Left kidney (tissue), 8 donors: ENCODE measurements at places on chromosomes 3 and 15.

- no peak for DNase-seq
Measured at GRCh38 chr3:194884649-194885315, 199.1 kb downstream of the FAM43A start.

DNA sequence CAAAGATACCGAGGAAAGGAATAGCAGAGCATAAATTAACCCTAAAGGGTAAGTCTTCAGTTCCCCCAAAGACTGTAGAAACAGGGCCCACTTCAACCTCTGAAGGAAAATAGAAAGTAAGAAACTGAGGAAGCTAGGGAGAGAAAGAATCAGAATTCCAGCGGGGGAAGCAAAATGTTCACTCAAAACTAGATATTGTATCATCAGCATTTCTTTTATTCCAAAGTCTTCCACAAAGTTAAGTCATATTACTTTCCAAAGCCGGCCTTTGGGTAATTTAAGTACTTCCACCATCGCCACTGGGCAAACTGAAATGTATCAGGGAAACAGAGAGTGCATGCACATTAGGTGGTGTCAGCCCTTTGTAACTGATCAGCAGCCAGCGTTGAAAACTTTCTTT lies 88.3 kb downstream of the RSL24D1 start:
- DNase-seq, result no peak

DNA sequence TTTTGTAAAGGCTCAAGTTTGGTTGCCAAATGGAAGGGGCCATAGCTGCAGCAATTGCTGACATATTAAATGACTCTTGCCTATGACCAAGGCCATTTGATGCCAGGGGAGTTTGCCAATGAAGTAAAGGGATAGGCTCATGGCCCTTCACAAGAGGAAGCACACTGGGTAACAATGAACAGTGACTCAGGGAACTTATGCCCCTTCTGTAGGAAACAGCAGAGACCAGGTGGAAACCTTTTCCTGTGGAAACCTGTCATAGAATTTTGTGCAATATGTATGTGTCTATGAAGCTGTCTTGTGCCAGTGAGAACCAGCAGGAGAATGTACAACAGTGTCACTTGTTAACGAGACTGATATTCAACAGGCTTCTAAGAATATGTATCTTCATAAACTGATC lies 25.4 kb upstream of the AVEN start:
- DNase-seq, result no peak

- DNase-seq, result no peak
Measured at GRCh38 chr15:86044981-86045380, 34.7 kb upstream of the AGBL1 start.

DNA sequence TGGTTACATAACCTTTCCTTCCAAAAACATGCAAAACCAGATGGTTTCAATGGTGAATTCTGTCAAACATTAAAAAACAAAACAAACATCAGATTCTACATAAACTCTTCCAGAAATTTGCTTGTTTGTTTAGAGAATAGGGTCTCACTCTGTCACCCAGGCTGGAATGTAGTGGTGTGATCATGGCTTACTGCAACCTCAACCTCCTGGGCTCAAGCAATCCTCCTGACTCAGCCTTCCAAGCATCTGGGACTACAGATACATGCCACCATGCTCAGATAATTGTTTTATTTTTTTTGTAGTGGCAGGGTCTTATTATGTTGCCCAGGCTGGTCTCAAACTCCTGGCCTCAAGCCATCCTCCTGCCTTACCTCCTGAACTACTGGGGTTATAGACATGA lies 36.1 kb downstream of the FBXL2 start:
- no peak for DNase-seq

DNA sequence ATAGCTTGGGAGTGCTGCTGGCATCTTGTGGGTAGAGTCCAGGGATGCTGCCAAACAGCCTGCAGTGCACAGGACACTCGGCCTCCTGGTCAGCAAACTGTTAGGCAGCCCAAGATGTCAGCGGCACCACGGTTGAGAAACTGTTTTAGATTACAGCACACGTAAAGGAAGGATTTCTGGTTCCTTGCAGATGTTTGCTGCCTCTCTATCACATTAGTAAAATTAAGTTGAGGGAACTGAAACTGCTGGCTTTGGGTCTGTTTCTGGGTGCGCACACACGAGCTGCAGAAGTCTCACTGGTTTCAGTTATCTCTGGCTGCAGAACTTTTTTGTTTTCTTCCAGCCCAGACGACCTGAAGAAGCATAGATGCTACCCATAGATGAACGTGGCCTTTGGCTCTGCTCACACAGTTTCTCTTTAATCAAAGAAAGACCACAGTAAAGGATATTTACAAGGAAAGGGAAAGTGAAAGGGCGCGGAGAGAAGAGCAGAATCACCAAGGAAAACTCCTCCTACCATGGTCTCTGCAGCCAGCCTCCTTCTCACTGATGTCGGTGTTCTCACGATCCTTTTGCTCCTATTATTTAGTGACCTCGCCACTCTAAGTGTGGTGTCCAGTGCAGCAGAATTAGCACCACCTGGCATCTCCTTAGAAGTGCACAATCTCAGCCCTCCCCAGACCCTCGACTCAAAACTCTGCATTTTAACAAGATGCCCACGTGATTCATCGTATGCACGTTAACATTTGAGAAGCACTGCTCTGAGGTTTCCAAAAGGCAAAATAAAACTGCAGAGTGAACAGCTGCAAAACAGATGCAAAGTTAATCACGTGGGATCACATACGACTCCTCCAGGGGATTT lies 50.6 kb upstream of the AKAP13 start:
- DNase-seq, result no peak

DNA sequence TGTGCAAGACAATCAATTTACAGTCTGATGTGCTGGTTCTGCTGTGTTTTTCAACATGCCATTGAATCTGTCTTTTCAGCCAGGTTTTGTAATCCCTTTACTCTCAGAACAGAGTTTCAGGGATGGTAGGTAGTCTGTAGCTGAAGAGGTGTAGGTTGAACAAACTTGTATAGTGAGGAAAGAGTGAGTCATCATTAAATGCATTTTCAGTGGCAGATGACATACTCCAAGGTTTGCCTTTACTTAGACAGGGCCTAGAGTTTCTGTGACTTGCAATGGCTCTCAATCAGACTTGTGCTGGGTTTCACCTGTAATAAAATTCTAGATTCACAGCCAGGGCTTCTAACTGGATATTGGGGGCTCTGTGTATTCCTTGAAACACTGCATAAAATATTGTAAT lies 94.6 kb downstream of the CYP19A1 start:
- DNase-seq, result no peak

DNA sequence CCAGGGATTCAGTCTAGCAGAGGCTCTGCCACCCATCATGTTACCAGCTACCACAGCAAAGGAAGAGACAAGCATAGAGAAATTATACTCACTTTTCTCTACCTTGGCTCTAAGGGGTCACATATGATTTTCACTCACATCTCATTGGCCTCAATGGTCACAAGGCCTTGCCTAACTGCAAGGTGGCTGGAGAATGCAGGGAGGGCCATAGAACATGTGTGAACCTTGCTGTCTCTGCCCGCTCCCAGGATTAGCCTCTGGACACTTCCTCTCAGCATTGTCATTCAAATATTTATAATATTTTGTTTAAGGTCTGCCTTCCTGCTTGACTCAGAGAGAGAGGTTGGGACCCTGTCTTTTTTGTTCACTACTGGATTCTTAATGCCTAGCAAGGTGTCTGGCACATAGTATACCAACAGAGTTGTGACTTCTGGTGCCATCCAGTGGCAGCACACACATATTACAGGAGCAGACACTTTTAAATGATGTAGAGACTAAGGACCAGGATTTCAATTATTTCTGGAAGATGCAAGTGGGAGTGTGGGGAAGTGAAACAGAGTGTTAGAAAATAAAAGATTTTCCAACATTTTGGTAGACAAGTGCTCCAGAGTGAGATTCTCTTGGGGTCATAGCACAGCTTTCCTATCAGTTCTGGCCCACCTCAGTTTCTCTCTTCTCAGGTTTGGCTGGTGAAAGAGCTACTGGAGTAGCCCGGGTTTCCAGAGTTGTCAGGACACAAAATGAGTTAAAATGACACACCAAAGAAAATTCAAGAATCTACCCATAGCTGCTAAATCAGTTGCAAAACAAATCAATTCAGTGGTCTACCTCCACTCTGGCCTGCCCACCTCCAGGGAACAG lies 119.0 kb upstream of the RASGRP1 start:
- DNase-seq, result peak; percentile 55

- DNase-seq, result no peak
Measured at GRCh38 chr15:78234515-78235040, at the start of gene ACSBG1. Gene ACSBG1, minus strand, starts transcription at chr15:78234565. Its CDS starts 64 bp downstream, at chr15:78234501.

DNA sequence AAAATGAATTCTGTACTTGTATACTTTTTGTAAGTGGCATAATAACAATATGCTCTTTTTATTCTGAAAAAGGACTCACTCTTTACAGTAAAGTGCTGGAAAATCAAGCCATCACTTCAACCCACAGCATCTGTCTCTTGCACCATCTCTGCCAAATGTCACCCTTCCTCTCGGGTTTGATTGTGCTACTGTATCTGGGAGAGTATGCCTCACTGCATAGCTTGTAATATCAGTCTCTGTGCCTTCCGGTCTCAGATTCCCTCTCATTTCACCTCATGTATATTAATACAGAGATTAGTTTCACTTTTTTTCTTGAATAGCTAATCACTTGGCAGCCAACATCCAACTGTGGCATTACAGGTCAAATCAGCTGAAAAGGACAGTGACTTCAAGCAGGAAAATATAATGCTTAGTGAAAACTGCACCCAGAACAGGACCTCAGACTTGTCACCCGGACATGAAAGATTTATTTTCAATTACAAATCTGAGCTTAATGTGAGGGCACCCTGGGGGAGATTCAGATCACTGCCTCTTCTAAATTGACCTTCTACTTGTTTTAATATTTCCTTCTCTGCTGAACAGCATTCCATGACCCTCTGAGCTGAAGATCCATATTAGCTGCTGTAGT lies 605.8 kb upstream of the NAALADL2 start:
- no peak for DNase-seq

DNA sequence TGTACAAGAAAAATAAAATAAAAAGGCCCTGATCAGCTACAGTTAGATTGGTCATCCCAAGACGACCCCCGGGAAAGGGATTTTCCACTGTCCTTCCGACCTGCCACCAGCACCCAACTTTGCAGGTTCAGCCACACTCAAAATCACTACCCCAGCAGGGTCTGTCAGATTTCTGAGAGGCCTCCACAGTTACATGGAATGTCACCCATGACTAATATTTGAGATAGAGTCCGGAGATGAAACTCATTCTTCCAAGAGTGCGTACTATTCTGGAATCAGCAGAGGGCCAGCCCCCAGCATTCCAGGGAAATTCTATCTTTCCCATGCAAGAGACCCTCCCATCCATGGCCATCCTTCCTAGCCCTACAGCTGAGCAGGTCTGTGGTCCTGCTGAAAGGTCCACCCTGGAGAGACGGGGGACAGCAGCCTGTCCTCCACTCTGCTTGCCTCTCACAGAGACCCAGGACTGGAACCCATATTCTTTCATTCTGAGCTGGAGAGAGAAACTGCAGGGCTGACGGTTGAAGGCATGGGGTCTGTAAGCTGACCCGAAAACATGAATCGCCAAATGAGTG lies 5.8 kb downstream of the LIPC start:
- DNase-seq, result no peak

DNA sequence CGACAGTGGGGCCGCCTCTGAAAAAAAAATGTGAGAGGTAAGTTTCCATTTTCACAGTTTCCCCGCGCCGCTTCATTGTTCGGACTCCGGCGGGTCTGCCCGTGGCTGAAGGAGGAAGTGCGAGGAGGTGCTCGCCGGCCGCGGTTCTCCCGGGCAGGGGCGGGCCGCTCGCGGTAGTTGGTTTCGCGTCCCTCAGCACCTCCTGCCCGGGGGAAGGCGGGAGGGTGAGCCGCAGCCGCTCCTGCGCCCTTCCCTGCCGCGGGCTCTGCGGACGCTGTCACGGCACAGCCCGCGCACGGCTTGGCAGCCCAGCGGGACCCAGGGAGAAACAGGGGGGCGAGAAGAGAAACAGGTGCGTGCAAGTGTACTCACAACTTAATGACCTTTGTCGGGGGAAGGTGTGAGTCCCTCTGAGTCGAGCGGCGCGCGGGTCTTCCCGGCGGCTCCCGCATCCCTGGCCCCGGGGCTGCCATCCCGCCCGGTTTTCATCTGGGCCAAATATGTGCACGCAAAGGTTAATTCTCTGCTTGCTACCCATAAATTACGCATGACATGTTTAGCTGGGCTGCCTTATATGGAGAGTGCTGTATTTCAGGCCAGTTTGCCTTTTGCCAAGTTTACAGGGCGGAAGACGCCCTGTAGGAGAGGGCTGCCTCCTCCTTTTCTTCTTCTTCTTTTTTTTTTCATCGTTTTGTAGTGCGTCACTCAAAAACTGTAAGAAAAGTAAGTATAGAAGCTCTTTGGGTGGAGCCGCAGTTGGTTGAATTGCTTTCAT lies 514 bp downstream of the MBNL1 start:
- peak; percentile 81 for DNase-seq
